ENCODE measurements at places on chromosomes 3 and 15.

DNA sequence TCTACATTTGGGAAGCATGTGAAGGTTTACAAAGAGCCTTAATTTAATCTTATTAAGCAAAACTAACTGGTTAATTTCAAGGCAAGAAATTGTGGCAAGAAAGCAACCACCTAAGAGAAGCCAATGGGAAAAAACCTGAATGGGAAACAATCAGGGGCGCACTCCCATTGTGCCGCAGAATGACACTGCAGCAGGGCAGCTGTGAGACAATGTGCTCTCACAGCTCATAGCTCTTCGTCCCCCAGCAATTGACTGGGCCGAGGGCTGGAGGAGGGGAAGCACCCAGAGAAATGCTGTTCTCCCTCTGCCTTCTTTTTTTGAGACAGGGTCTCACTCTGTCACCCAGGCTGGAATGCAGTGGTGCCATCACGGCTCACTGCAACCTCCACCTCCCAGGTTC, 93.3 kb upstream of the RAD18 start:
- DNase-seq, result no peak

- DNase-seq, result no peak
These were observed 18.6 kb upstream of the RGMA start for GRCh38 chr15:93107646-93108045.

- DNase-seq, result no peak
These were observed 150.9 kb downstream of the FMN1 start for GRCh38 chr15:33043636-33044035.

DNA sequence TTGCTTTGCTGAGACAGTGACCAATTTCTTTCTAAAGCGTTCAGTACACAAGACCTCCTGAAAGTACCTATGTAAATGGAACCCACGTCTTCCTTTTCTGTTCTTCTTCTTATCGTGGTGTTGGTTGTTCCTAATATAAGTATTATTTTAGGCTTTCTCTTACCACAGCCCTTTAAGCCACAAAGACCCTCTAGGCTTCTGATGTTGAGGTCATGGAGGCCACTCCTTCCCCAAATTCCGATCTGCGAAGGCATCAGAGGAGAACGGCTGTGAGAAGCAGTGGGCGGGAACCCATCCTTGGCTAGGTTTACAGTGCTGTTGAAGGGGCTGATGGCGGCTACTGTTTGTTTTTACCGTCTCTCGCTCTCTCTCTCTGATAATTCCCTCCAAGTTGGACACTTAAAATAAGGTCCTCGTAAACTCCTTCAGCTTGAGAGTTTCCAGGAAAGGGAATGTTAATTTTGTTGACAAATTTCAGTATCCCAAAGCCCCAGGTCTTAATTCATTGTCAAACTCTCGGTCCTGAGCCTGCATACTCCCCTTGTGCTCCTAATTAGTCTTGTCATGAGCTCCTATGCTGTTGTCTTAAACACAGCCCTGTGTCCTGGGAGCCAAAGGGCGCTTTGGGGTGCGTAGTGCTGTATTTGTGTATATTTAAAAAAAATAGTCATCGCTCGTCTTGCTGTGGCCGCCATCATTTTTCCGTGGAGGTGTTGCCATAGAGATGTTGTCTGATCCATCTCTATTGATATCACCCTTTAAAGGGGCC, 178.8 kb downstream of the OPA1 start:
- no peak for DNase-seq

DNA sequence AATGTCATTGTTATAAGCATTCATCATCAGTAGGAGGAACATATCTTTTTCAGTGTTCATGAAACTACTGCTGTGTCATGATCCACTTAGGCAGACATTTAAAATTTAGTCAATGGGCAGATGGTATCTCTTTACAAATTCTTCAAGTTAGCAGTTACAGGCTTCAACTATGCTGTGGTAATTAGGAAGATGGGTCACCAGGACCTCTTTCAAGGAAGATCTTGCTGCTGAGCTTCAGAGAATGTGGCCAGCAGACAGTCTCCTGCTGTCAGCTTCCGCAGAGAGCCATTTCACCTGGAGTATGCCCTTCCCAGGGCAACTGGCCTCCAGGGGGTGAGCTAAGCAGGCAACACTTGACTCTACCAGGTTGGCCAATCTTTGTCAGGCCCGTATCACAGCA, 19.4 kb downstream of the IFT57 start:
- DNase-seq, result no peak

DNA sequence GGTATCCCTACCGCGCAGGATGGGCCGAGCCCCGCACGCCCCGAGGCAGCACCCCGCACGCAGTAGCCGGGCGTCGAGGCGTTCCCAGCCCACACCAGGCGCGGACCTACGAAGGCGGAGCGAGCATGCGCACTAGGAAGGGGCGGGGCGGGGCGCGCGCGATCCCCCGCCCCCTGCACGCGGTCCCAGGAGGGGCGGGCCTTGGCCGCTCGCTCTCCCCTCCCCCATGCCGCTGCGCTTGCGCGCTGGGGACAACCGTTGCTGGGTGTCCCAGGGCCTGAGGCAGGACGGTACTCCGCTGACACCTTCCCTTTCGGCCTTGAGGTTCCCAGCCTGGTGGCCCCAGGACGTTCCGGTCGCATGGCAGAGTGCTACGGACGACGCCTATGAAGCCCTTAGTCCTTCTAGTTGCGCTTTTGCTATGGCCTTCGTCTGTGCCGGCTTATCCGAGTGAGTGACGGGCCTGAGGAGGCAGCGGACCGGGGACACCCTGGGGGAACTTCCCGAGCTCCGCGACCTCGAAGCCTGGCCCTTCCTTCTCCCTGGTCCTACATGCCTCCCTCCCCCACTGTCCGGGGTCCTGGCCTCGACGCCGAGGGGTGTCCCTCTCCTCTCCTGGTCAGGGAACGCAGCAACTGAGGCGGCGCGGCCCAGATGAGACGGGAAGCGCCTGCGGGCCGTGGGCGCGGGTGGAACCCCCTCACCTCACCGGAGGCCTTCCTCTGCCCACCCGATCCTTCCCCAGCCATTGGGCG, at the start of gene SPESP1:
Gene SPESP1, plus strand, starts transcription at position 258 of the 755 bp plus-strand sequence. Its CDS starts 129 bp downstream, at position 387.
- DNase-seq, result no peak

Data from HS-27A (cell line).